ENCODE measurements at places on chromosomes 1 and 21. TPM values are rescaled to one million over a fixed set of nuclear protein-coding genes. Genes with fewer than 3 reads are reported as not detected.

GRCh38 chr1:227788271-227789083, 27.0 kb upstream of the PRSS38 start:
- DNase-seq: peak; percentile 66

DNA sequence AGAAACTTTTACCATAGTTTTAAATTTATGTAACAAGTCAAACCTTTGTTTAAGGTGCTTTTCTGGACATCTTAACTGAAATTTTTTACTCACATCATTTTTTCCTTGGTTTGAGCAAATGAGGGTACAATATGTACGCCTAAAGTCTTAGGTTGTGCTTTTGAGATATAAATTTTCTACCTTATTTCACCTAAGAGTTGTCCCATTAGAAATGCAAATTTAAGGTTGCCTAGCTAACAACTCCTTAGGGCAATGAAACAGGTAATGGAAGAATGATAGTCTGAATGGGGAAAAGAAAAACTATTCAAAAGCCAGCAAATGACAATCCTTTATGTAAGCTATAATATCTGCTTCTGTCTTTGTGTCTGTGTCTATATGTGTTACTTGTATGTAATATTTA, 19.6 kb downstream of the NRDC start:
- DNase-seq: no peak

DNA sequence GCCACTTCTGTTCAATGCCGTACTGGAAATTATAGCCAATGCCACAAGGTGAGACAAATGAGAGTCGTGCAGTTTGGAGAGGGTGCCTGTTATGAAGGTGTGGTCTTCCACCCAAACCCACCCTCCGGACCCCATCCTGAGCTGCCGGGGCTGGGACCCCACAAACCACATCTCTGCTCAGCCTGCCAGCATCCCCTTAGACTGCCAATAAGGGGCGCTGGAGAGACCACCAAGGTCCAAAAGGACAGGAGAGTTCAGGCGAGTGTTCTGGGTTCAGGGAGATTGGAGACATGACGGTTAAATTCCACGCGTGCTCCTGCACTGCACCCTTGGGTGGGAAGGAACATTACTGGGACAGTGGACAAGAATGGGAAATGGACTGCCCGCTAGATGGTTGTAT, 48.7 kb upstream of the COL18A1 start:
- no peak for DNase-seq

Gene ANXA9
- 7.7 TPM for polyA plus RNA-seq

Gene PADI1
- 0.05 TPM for polyA plus RNA-seq

Data from right lung (tissue), 10 donors.